ENCODE measurements at places on chromosomes 13 and 19.

DNA sequence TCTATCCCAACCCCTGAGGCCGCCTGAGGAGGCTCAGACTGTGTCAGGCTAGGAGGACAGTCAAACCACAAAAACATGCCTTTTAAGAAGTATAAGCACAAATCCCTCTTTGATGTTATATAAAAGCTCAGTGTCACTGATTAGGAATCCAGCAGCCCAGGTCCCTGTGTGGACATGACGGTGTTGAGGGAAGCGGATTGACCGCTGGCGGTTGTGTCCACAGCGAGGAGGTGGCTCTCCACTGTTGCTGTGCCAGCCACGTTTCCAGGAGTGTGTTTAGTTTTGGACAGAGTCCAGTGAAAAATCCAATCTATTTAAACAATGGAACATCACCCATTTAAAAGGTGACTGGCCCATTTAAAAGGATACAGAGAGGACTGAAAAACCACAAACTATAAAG is 7.5 kb upstream of the GJA3 start:
- no peak for DNase-seq

DNA sequence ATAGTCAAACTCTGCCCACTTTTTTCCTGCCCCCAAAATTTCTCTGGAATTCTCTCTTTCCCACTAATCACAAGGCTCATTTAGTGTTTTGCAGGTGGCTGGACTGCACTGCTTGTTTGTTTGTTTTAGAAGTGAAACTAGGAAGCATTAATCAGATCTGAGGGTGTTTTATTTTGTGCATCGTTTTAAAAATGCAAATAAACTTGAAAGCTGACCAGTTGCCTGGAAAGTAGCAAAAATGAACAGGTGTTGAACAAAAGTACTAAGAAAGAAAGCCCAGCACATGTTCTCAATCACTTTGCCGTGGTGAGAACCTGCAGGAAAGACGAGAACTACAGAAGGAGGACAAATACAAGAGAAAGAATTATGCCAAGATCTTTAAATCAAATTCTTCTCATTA is 365.5 kb downstream of the PCDH9 start:
- no peak for DNase-seq

DNA sequence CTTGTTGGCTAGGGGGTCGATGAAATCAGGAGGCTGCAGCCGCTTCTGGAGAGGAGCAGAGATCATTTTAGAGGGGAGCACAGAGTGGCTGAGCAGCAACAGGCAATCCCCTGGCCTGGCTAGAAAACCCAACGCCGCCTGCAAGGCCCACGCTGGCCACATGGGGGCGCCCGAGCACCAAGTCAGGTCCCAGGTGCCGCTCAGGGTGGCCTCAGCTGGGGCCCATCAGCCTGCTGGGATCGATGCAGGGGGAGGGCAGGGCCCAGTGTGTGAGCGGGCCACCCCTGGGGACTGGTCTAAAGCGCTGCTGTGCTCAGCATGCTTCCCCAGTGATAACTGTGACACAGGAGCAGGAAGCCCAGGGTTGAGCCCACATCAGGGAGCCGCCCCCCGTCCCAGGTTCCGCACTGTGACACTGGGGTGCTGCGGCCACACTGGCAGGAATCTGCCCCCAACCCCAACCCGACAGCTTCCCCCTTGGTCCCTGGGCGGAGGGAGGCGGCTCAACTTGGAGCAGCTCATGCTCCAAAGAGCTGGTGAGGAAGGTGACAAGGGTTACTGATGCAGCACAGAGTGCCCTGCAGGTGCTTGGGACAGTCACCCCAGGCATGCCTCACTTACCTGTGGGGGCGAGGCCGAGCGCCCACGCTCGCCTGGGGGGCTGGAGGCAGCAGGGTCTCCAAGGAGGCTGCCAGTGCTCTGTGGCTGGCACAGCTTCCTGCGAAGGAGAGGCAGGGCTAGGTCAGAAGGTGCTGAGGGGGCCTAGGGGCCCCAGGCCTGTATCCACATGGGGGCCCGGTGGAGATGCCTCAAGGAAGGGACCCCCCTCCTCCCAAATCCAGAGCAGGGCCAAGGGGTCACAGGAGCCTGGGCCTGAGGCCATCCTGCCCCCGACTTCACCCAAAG is 13.3 kb upstream of the ISYNA1 start:
- no peak for DNase-seq

DNA sequence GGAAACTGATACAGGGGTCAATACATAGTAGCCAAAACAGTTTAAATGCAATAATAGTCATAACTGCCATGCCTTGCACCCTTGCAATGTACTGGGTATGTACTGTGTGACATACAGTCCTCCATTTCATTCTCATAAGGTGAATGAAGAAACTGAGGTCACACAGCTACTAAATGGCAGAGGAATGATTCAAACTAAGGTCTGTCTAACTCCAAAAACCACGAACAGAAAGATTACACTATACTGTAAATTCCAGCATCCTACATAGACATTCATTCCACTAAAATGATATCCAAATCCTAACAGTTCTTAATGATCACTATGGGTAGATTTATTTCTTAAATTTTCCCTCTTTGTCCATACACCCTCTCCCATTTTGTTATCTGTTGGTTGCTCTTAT is 238.1 kb upstream of the SERP2 start:
- no peak for DNase-seq

GRCh38 chr13:34246511-34246910 is 428.6 kb downstream of the RFC3 start:
- peak; percentile 5 for DNase-seq

- DNase-seq = no peak
Observed at GRCh38 chr13:45596800-45597475, 18.6 kb downstream of the ERICH6B start.

DNA sequence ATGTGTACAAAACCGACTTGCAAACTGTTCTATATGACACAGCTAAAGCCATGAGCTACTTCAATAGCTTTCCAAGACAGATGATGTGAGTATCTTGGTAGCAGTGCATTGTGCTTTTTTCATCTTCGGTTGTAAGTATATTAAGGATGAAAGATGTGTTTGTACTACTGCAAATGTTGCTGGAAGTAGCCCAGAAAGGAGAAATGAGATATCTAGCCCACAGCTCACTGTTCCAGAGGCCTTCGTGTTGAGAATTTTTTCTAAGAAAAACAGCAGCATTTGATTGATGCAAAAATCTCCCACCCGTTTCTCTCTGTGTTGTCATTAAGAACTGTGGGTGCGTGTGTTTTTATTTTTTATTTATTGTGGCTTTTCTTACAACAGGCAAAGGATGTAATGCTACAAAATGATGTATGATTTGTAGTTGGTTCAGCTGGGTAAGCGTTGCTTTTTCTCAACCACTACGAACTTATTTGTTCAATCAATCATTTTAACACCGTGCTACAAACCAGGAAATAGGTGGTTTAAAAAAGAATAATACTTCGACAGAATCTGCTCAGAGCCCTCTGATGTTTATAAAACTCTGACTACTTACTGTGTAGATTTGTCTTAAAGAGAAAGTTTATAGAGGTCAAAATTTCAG is 41.6 kb upstream of the RFC3 start:
- DNase-seq = no peak

- DNase-seq = peak; percentile 39
Observed at GRCh38 chr19:54231077-54231931, 8.5 kb upstream of the LILRB3 start.

GRCh38 chr19:41545547-41545946 is 30.4 kb upstream of the CEACAM21 start:
- DNase-seq = no peak

GRCh38 chr19:16942583-16942982 is 53.8 kb downstream of the F2RL3 start:
- DNase-seq = no peak

- peak; percentile 89 for DNase-seq
Observed at GRCh38 chr19:43983912-43984686, at the start of gene ZNF155. ZNF155 (plus strand) TSS chr19:43984188; CDS start chr19:43988544, 4,356 bp downstream.

GRCh38 chr19:46063201-46063600 is 22.4 kb upstream of the IGFL4 start:
- DNase-seq = no peak

GRCh38 chr13:47112205-47112902 is 215.5 kb upstream of the HTR2A start:
- DNase-seq = no peak

DNA sequence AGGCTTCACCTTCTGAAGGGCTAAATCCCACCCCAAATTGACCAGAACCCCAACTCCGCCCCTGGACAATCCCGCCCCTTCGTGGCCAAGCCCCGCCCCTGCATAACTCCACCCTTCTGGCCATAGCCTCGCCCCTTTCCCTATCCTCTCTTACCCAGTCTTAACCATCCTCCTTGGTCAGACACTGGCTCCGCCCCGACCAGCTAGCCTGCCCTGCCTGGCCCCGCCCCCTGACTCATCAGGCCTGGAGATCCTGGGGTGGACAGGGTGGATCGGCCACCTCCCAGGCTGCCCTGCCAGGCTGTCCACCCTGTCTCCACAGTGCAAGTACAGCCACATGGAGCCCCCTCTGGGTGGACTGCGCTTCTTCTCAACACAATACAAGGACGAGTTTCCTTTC is 8.0 kb upstream of the ZNF358 start:
- peak; percentile 41 for DNase-seq

GRCh38 chr13:42947925-42948324 is 44.1 kb downstream of the EPSTI1 start:
- no peak for DNase-seq

- peak; percentile 6 for DNase-seq
Observed at GRCh38 chr13:102333320-102334198, 68.3 kb downstream of the FGF14 start.

GRCh38 chr13:27097691-27098090 is 73.9 kb downstream of the USP12 start:
- DNase-seq = no peak

- no peak for DNase-seq
Observed at GRCh38 chr19:18440415-18440877, 2.5 kb upstream of the ISYNA1 start.
